ENCODE measurements at places on chromosomes 13 and 19.

DNA sequence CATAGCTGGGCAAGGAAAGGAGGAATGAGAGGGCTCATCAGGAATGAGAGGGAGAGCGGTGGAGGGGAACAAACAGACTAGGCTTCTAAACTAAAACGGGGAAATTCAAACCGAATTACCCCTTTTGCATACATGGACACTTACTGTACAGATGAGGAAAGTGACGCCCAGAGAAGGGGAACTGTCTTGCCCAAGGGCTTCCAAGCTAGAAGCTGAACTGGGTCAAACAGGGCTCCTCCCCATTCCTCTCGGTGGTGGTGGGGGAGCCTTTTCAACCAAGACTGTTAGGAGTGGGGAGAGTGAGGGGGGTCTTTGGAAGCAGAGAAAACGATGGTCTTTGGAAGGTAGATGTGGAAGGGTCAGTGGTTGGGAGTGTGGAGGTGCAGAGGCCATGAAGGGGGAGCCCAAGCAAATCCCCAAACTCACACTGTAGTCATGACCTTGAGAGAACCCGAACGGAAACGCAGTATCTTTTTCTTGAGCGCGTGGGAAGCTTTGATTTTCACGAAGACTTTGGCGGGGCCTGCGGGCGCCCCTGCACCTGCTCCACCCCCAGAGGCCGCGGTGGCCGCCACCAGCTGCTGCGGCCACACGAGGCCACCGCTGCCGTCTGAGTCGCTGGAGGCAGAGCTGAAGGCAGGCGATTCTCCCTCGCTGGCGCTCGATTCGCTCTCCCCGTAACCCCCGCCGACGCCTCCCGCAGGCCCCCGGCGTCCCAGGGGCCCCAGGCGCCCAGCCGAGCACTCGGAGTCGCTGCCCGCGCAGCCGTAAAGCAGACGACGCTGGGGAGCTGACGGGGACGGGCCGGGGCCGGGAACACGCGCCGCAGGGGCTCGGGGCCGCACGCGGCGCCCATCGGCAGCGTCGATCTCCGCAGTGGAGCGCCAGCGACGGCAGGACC, 12.3 kb upstream of the GNG8 start:
- DNase-seq: no peak

DNA sequence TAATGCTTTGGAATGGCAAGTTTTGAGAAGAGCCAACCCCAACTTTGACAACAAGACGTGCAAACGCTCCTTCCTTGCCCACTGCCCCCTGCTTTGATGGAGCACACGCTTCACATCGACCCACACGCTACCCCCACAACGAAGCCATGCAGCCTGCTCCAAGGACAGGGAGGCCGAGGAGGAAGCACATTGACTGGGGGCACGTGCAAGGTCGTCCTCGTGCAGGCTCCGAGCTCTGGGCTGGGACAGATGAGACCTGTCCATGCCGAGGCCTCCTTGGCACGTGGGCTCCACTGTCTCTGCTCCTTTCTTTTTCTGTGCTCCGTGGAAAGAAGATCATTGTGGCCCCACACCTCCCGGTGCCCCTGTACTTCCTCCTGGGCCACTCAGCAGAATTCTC, 309.0 kb downstream of the TEX29 start:
- no peak for DNase-seq

DNA sequence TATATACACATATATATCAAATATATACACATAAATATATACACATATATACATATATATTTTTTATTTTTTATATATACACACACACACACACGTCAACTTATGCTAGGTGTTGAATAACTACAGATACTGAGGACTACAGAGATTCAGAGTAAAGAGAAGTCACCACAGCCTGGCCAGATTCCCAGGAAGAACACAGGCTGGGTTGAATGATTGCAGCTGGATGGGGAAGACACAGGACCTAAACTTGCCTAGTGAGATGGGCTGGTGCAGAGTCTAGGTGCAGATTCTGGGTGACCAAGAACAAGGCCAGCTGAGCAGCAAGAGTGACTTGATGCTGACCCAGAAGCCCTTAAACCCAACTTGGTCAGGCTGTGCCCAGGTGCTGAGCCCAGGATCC, 241.3 kb downstream of the KCTD12 start:
- no peak for DNase-seq

- no peak for DNase-seq
Observed at GRCh38 chr13:98998831-98999638, 21.2 kb upstream of the DOCK9 start.

DNA sequence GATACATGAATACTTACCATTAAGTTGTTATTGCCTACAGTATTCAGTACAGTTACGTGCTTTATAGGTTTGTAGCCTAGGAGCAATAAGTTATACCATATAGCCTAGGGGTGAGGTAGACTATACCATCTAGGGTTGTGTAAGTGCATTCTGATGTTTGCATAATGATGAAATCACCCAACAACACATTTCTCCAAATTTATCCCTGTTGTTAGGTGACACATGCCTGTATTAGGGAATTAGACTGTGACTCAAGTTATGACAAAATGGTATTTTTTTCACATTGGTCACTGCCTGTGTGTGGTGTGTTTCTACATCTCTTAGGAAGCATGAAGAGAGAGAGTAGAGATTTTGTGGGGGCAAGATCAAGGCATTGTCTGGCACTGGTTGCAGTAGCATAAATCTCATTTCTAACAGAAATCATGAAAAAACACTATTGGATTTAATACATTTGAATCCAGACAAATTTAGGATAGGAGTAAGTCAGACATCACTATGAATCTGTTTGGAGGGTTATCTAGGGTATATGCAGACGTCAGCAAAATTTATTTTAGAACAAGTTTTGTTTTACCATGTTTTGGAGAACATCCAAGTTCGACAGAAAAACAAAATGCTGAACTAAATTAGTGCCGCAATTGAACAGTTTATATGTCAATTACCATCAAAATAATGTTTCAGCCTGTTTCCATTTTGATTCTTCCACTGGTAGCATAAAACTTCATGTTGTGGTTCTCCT, 332.1 kb downstream of the LMO7 start:
- no peak for DNase-seq

- DNase-seq: no peak
Observed at GRCh38 chr13:99124794-99125316, 75.8 kb upstream of the UBAC2 start.

DNA sequence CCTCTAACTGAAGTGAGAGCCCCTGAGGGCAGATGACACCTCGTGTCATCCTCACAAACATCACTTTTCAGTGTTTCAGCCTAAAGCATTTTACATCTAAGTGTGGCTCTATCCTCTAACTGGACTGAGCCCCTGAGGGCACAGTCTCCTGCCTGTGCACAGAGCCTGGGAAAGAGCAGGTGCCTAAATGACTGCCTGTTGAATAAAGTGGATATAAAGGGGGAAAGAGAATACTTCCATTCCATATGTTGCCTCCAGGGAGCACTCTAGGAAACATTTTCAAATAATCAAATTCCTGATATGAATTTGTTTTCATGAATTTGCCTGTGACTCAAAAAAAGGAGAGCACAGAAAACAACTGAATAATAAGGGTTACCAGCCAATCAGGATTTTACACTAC, 32.2 kb downstream of the CNMD start:
- DNase-seq: no peak

DNA sequence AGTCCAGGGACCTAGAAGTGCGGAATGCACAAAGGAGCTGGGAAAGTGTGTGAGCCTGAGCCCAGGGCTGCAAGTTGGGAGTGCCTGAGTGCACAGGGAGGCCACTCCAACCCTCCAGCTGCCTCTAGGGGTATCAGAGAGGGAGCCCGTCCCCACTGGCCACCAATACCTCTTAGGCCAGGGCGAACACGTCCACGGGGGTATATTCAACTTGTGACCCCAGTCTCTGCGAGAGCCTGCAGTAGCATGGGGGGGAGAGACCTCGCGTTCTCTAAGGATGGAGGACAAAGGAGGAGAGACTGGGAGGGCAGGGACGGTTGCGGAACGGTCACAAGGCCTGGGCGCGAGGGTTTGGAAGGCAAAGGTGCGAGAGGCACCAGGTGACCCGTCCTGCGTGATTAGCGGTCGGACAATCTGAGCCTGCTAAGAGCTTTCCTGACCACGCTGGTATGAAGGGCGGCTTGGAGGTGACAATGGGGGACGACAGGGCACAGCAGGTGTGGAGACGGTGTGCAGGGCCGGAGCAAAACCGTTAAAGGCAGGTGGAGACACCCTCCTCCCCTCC, 676 bp downstream of the CD320 start:
- no peak for DNase-seq

GRCh38 chr19:6470173-6470572, 6.1 kb downstream of the CRB3 start:
- no peak for DNase-seq

- no peak for DNase-seq
Observed at GRCh38 chr13:29753618-29754472, 96.6 kb downstream of the UBL3 start.

GRCh38 chr13:72983085-72983768, 75.6 kb upstream of the KLF5 start:
- no peak for DNase-seq

DNA sequence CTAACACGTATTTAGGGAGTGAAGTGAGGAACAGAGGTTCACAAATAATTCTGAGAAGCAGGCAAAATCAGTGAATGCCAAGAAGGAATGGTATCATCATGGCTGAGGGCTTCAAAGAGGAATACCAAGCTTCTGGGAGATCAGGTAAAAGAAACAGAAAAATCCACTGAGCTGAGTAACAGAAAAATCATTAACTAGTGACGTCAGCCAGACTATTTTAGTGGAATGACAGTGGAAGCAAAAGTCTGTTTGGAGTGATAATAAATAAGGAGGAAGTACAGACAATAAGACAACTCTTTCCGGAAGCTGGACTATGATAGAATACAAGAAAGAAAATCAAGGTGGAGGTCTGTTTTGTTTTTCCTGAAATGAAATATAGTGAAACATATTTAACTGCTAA, 83.5 kb downstream of the SACS start:
- no peak for DNase-seq

DNA sequence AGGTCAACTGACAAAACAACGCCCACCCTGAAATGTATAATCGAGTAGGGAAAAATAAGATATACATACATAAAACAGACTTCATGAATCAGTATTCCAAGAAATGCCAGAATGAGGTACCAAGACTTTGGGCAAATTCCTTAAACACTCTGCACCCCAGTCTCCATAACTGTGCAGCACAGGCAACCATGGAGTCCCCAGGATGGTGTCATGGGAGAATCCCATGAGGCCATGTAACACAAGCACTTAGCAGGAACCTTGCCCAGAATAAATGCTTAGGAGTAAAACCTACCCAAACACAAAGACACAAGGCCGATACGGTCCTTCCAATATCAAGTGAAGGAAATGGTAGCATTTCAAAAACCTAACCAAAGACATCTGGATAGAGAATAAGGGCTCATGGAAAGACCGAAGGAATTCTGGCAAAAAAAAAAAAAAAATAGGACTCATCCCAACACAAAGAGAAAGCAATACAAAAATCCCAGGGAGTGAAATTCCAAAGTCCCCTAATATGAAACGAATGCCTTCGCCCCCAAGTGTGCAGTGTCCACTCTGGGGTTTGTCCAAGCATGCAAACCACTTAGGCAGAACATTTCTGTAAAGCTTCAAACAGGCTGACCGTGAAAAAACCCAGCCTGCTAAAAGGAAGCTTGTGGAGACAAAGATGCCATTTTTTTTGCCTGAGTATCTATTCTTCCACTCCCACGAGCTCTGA, 11.1 kb downstream of the ZC3H4 start:
- no peak for DNase-seq

- no peak for DNase-seq
Observed at GRCh38 chr19:5782322-5782721, 2.2 kb downstream of the PRR22 start.

GRCh38 chr19:16957855-16958254, 68.8 kb downstream of the CPAMD8 start:
- DNase-seq: no peak

DNA sequence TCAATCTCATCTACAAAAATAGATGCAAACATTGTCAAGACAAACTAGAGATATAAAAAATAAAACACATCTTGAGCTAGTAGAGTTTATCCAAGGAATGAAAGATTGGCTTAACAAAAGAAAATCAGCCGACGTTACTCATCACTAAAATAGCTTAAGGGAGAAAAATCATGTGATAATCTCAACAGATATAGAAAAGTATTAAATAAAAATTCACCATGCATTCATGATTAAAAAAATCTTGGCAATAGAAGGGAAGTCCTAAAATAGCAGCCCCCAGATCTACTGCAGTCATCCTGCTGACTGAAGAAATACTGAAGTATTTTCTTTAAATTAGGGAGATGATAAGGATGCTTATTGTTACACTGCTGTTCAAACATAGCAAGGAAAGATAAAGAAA, 12.6 kb upstream of the DCLK1 start:
- DNase-seq: no peak

DNA sequence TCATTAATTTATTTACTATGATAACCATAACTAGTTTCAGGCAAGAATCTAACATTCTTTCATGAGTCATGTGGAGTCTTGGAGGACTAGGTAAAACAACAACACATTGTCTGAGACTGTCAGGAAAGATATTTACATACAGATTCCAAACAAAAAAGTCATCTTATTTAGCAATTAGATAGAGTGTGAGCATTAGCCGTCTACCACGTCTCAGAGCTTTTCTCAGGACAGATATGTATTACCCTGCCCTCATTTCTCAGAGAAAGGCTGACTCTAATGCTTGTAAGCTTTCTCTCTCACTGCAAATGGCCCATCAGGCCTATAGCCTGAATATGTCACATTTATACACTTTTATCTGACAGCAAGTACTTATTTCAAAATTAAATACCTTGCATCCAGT, 312.1 kb upstream of the PCDH20 start:
- DNase-seq: no peak

DNA sequence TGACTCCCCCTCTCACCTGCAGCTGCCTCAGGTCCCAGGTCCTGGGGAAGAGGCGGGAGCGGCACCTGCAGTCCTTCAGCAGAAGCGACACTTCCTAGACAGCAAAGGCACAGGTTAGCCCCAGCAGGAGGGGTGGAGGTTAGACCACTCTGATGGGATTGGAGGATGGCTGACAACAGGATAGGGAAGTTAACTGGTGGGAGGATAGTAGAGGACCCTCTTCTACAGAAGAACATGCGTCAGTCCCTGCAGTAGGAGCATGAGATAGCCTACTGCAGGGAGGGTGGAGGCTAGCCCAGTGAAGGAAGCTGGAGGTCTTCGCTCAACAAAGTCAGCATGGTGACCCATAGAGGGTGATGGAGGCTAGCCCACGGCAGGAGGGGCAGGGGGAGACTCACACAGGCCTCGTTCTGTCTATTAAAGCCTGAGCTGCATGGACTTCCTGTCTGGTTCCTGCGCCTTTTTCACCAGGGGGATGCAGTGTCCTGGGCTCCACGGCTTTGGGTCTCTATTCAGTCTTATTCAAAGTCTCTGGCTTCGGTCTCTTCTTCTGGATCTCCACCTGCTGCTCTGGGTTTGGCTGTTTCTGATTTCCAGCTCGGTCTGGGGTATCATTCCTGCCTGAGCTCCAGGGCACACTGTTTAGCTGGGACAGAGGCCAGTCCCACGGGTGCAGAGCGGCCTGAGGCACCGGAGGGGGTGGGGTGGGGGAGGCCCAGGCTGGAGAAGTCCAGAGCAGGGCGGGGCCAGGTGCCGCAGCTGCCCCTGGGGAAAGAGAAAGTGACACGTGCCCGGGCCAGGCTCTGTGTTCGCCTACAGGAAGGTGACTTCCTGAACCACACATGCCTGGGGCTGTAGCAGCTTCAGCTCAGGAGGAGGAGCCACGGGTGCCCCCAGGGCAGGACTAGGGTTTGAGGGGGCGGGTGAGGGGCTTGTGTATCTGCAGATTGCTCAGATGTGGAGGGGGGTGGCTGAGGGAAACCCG, 7.3 kb downstream of the IFNL3 start:
- DNase-seq: peak; percentile 84

Measured in right lobe of liver (tissue), 6 donors.